Ammon's horn (tissue), 1 donor: ENCODE measurements at places on chromosomes 1 and 21.

- DNase-seq = no peak
Measured at GRCh38 chr1:156176610-156177210, 17.2 kb upstream of the SLC25A44 start.

DNA sequence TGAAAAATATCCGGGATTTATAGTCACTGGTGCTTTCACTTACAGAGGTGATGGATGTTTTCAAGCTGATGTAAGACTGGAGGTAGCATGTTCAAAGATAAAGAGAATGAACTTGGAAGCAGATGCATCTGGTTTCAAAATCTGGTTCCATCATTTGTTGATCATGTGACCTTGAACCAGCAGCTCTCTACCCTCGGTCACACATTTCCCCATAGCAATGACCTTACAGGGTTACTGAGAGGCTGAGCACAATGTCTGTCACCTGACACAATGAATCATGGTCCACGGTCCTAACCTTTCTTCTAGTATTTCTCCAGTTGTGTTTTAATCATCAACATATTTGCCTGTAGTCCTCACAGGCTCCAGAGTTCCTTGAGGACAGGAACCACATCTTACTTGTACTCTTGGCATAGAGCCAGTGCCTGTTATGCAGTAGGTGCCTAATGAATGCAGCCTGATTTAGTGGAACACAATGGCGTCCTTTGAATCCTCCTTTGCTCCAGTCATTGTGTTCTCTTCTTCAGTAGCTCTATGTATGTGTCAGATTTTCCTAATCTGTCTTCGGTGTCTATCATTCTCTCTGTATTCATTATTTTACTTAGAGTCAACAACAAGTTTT, 667.3 kb downstream of the PTPRU start:
- no peak for DNase-seq

GRCh38 chr1:201570886-201571624, 32.1 kb downstream of the NAV1 start:
- no peak for DNase-seq

DNA sequence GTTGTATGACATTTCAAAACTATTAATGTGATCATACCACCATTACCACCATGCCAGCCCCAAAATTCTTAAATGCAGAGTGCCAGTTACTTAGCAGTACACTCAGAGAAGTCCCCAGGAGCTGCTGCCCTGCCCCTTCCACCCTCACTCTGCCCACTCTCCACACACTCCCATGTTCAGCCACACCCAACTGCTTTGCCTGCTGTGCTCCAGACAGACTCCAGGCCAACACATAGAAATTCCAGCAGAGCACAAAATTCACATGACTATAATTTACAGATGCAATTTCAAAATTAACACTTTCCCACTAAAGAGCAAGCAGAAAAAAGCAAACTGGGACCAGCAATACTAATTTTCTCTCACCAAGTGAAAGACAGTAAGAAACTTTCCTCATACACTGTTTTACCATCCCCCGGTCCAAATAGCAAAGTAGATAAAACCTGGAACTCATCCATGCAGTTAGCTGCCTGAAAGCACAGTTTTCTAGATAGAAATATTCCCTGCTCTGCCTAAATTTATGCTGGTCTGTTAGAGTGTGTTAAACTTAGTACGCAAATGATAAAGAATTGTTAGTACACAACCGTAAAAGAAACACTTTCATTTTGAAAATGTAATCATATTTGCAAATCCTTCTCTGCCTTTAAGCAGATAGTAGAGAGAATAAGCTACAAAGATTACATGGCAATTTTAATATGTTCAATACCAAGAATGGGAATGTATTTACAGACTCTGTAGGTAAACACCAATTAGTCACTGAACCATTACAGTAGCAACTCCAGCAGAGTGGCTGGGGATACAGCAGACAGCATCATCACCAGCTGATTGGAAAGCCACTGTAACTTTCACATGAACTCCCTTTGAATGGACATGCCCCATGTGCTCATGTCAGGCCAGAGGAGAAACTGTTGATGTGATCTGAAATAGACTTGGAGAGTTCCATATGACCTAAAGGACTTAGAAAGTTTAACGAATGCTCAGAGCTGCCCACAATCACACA, 176.5 kb downstream of the VAV3 start:
- DNase-seq = no peak

- DNase-seq = no peak
Measured at GRCh38 chr1:53929246-53929960, 16.1 kb downstream of the IFT25 start.

GRCh38 chr1:34278211-34278610, 101.5 kb downstream of the C1orf94 start:
- DNase-seq = no peak

- DNase-seq = no peak
Measured at GRCh38 chr1:238604357-238604756, 713.6 kb upstream of the ZP4 start.

GRCh38 chr1:183096351-183096750, 73.1 kb downstream of the LAMC1 start:
- no peak for DNase-seq

DNA sequence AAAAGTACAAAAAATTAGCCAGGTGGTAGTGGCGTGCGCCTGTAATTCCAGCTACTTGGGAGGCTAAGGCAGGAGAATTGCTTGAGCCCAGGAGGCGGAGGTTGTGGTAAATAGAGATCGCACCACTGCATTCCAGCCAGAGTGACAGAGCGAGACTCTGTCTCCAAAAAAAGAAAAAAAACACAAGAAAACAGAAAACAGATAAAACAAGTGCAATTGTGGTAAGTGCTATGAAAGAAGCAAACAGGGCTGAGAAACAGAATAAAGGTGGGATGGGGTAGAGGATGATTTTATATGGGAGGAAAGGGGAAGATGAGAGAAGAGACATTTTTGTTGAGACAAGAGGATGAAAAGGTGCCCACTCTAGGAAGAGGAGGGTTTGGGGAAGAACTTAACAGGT, 5.0 kb upstream of the SOX13 start:
- DNase-seq = no peak

DNA sequence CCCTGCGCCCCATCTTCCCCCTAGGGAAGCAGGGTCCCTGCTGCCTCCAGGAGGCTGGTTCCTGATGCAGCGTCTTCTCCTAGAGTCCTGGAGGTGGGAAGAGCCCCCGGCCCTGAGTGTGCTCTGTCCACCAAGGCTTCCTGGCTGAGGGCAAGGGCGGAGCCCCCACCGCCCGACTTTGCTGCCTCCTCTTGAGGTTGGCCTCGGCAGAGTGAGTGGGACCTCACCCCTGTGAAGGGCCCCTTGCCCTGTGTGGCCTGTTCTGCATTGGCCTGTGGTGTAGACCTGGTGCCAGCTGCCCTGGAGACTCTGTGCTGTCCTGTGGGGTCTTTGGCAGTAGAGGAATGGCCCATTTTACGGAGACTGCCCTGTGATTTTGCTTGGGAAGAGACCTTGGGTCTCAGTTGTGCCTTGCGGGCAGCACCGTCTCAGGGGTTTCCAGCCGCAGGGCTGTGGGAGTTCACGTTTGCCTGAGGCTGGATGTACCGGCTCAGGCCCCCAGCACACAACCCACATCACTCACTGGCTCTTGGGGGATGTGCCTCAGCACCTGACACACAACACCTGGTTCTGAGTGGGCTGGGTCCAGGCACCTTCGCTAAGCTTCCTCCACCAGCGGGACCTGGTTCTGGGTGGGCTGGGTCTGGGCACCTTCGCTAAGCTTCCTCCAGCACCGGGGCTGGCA, 73.6 kb downstream of the SKI start:
- DNase-seq = no peak

- DNase-seq = no peak
Measured at GRCh38 chr1:234780531-234781162, 170.7 kb upstream of the IRF2BP2 start.

- no peak for DNase-seq
Measured at GRCh38 chr1:6891781-6892579, 106.7 kb downstream of the CAMTA1 start.

GRCh38 chr1:246795906-246796694, 71.9 kb downstream of the SCCPDH start:
- no peak for DNase-seq

GRCh38 chr1:156281693-156282478, 739 bp downstream of the SMG5 start:
- DNase-seq = no peak

GRCh38 chr1:160829766-160830165, 32.9 kb downstream of the CD244 start:
- no peak for DNase-seq

DNA sequence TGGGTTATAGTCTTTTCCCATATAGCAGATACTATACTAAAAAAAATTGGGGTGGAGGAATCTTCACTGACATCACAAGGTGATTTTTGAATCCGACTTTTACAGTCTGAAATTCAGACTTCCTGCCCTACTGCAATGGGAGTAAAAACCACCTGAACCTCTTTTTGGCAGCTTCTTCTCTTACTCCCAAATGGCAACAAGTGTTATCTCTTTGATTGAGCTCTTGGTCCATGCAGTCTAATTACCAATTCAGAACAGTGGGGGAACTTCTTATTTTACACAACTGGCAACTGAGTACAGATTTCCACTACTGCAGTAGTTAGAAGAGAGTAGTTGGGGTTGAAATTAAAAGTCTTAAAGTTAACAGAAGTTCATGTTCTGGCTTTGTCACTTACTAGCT, 62.3 kb downstream of the MACF1 start:
- no peak for DNase-seq

- peak; percentile 11 for DNase-seq
Measured at GRCh38 chr1:26364956-26365355, 7.6 kb downstream of the ZNF683 start.

DNA sequence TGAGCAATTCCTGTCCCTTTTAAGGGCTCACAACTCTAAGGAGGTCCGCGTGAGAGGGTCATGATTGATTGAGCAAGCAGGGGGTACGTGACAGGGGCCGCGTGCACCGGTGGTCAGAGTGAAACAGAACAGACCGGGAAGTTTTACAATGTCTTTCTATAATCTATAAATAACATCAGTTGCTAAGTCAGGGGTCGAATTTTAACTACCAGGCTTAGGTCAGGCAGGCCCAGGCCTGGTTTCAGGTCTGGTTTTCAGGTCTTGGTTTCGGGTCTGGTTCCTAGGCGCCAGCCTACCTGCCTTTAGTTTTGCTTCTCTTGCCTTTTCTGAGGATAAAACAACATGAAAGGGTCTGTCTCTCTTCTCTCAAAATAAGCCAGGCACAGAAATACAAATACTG, 476.0 kb upstream of the CAMK1G start:
- no peak for DNase-seq

- no peak for DNase-seq
Measured at GRCh38 chr1:15957221-15958095, 18.4 kb downstream of the ZBTB17 start.

GRCh38 chr1:32240140-32240951, 6.7 kb upstream of the FAM167B start:
- DNase-seq = peak; percentile 61

- DNase-seq = no peak
Measured at GRCh38 chr1:41315146-41315822, 46.0 kb upstream of the FOXO6 start.

DNA sequence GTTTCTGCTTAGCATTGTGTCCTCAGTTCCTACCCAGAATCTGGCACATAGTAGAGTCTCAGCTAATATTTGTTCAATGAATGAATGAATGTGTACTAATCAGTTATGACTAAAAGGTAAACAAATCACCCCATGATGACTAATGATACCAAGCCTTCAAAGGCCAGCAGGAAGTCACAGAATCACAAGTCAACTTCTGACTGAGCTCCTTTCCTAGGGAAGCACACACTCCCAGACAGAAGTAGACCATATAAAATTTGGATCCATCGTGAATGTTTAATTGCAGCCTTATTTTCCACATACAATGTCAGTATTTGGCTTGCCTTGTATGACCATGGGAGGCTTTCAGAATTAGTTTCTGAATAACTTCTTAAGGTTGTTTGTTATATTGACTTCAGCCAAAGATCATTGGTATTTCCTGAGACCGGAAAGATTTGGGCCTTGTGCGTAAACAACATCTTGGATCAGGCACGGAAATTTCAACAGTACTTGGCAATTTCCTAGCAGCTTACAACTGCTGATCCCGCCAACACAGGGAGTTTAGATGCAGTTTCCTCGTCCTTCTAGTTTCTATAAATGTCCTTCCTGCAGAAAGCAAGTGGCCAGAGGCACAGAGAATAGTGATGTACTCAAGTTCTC, 185.9 kb upstream of the ATP1B1 start:
- DNase-seq = peak; percentile 56

DNA sequence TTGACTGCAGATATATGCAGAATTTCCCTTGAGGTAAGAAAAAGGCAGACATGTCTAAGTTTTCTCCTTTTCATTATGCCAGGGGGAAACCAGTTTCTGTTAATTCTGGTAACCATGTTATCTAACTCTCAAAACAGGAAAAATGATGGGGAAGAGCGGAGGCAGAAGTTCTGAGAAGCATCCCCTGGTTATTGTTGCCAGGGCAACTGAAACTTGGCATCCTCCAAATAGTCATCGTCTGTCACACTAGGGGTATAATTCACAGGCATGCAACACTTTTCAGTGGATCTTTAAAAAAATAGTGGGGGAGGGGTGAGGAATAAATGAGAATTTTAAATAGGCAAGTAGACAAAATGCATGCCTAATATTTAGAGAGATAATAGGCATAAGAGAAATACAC, 715.3 kb upstream of the CXADR start:
- peak; percentile 56 for DNase-seq
